ENCODE measurements at places on chromosomes 5 and 9. TPM values are rescaled to one million over a fixed set of nuclear protein-coding genes. Genes with fewer than 3 reads are reported as not detected.

SRD5A1 gene
- total RNA-seq: 12.4 TPM

GLIPR2 gene
- total RNA-seq: 48.0 TPM

LCN15 gene
- not detected for total RNA-seq

ACOT12 gene
- total RNA-seq: not detected

INSL4 gene
- total RNA-seq: not detected

CARTPT gene
- total RNA-seq: not detected

CCDC183 gene
- 0.96 TPM for total RNA-seq

SH3RF2 gene
- total RNA-seq: 0.38 TPM

GPRIN1 gene
- total RNA-seq: 4.2 TPM

PTGS1 gene
- 0.20 TPM for total RNA-seq

AJM1 gene
- total RNA-seq: 8.7 TPM
